ENCODE measurements at places on chromosomes 6 and 20. TPM values are rescaled to one million over a fixed set of nuclear protein-coding genes. Genes with fewer than 3 reads are reported as not detected.

Gene COL10A1
- 0.10 TPM for total RNA-seq

Gene ESR1
- total RNA-seq: not detected

Gene MSH5
- 17.4 TPM for total RNA-seq

Gene CNR1
- total RNA-seq: not detected

Gene HAO1
- total RNA-seq: not detected

Gene C4A
- 13.3 TPM for total RNA-seq

Gene PAK5
- not detected for total RNA-seq

Gene RIN2
- total RNA-seq: 24.4 TPM
